ENCODE measurements at places on chromosomes 4 and X.

DNA sequence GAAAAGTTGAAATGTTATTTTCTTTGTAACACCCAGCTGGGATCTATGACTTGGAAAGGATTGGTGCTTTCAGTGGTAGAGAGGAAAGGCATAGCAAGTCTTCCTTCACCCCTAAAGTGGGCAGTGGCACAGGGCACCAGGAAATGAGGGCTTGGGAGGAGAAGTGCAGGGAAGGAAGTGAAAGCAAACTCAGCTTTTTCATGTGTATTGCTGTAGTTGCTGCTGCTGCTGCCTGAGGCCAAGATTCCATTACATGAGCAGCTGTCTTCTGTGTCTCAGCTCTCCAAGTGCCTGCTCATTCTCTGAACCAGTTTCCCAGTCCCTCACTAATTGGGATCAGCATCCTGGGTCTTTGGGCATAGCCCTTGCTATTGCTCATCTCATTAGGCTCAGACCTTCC, 2.6 kb downstream of the HCCS start:
- no peak for DNase-seq

DNA sequence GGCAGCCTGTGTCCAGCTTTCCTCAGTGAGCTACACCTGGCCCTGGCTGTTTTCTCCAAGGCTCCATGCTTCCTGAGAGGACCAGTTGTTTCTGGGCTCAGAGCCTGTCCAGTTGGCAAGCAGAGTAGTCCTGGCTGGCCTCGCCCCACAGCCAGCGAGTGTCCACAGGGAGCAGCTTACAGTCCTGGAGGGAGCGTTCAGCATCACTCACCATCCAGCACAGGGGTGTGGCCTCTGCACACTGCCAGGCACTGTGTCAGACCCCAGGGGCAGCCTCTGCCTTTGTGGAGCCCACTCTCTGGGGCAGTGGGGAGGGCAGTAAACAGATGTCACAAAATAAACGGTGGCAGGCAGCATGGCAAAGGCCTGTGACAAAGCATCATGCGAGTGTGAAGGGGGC, 23.9 kb downstream of the EVC start:
- DNase-seq = no peak

DNA sequence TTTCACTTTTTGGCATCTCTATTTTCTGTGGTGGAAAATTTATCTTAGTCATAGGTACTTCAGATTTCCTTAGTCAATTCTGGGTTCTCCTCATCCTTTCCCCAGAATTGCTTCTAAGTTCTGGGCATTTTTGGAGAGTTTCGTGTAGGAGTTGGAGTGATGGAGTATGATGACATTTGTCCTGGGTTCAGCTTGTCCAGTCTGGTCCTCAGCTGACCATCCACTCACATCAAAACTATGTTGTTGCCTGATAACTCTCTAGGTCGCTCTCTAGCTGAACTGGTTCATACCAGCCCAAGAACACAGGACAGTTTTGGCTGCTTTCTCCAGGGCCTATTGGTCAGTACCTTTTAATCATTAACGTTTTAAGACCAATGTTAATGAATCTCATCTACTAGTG, 13.2 kb downstream of the PTTG2 start:
- DNase-seq = no peak

- peak; percentile 58 for DNase-seq
These were observed 74.2 kb downstream of the PPA2 start for GRCh38 chr4:105399532-105400161.

GRCh38 chrX:87265518-87265917, 252.1 kb upstream of the KLHL4 start:
- no peak for DNase-seq
